ENCODE measurements at places on chromosomes 7 and 10.

DNA sequence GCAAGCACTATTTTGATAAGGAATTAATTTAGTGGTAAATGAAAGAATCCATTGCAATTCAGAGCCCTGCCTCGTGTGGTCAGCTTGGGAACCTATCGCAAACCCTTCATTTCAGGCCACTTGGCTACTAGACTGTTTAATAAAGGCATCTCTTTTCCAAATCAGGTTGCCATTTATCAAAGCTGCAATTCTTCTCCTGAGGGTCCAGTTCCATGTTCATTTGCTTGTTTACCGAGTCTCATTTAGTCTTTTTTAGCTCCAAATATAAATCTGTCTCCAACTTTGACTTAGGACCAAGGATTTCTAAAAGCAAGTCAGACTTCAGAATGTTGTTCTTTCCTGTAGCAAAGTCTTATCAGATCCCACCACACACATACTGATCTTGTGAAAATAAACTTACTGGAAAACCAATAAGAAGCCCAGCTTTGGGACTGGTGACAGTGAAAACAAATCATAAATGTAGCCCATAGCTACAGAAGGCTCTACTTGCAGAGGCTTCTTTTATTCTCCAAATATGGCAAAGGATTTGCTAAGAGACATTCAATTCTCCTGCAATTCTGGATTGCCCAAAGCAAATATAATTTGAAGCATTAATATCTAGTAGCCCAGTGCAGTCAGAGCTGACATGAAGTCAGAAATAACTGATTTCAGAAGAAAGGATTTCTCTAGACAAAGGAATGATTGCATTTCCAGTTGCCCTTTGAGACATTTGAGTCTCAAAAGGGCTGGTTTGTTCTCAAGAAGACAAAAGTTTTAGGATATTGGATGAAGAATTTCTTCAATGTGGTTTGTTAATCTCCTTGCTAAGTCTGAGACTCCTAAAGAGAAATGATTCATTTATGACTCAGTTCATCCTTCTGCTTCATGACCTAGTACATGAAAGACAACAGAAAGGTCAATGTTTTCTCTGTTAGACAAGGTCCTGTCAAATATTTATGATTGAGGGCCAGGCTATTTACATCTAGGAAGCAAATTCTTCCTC lies 28.0 kb downstream of the PPP1R3C start:
- DNase-seq: peak; percentile 67

GRCh38 chr7:31747553-31747952 lies 60.5 kb downstream of the PPP1R17 start:
- no peak for DNase-seq

- no peak for DNase-seq
These were observed 427.9 kb upstream of the CELF2 start for GRCh38 chr10:10589540-10590303.

DNA sequence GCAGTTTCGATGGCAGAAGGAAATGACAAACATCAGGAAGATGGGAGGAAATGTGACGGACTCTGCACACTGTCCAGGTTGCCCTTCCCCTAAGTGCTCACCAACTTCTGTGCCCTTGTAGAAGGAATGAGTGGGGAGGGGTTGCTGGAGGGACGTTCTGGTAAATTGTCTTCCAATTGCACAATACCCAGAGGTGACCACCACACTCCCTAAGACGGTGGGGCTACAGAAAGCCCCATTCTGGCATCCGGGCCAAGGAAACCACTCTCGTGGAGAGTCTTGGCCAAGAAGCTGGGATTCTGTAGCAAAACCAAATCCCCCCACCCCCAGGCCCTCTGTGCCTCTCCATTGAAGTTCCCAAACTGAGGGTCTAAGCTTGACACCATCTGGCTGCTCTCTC lies 37.1 kb downstream of the ZMIZ1 start:
- no peak for DNase-seq
